Germinal center (tissue), 1 donor: ENCODE measurements at places on chromosomes 2 and 18.

- DNase-seq = no peak
These were observed 383.6 kb downstream of the DSEL start for GRCh38 chr18:67132919-67133318.

DNA sequence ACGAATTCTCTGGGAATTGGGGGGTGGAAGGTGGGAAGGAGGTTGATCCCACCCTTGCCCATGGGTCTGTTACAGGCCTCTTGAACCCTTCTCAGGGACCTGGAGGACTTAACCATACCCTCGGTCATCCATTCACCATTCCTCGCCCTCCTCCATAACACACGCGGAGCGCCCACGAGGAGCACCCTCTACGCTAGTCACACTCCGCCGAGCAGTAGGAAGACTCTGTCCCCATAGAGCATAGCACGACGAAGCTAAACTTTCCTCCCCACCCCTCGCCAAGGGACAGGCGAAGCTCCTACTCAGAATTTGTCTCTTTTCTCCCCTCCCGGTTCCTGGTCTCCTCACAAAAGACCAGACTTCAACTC, 611 bp upstream of the ITSN2 start:
- no peak for DNase-seq

DNA sequence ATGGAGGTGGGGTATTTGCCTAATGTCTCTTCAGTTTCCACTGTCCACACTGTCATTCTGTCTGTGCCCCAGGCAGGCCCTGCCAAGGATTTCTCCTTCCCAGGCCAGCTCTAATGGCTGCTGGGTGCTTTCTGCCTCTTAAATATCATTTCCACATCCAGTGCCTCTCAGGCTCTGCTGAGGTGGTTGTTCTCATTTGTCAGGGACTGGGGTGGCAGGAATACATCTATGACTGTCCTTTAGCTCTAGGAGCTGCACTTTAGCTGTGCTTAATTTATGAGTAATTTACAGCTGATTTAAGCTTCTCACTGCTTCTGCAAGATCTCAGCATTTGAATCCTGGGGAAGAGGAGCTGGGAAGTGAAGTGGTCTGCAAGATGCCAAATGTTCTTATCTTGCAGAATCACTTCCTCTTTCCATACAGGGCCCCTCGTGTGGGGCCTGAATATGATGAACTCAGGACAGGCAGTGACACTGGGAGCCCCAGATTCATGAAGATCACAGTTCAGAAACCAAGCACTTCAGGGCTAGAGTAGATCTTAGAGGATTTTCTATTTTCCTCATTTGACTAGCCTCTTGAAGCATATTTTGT, 150.2 kb downstream of the FSHR start:
- DNase-seq = peak; percentile 6

- DNase-seq = peak; percentile 77
These were observed 4.8 kb downstream of the TMEM200C start for GRCh38 chr18:5890331-5891183.

- DNase-seq = no peak
These were observed 293.5 kb downstream of the ARHGAP15 start for GRCh38 chr2:143422681-143423080.

- no peak for DNase-seq
These were observed 104.2 kb upstream of the NEUROD1 start for GRCh38 chr2:181784556-181784955.

- DNase-seq = no peak
These were observed 58.5 kb upstream of the CTLA4 start for GRCh38 chr2:203809084-203809521.

DNA sequence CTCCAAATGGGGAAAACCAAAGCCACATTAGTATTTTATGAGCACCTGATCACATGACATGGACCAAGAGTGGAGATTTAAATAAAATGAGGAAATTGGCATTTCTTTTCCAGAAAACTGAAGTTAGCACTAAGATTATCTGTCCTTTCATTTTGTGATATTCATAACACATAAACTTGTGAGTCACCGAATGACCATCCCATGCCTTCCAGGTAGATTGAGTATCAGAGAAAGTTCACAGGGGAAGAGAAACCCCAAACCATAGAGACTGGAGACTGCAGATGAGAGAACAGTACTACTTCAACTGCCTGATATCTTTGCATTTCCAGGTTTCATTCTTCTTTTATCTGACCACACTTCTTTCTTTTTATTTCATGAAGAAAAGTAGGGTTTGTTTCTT, 176.3 kb upstream of the LRP1B start:
- no peak for DNase-seq

GRCh38 chr2:179655627-179656026, 205.8 kb downstream of the ZNF385B start:
- DNase-seq = no peak

- DNase-seq = no peak
These were observed 345.9 kb upstream of the HS6ST1 start for GRCh38 chr2:128664499-128664971.

DNA sequence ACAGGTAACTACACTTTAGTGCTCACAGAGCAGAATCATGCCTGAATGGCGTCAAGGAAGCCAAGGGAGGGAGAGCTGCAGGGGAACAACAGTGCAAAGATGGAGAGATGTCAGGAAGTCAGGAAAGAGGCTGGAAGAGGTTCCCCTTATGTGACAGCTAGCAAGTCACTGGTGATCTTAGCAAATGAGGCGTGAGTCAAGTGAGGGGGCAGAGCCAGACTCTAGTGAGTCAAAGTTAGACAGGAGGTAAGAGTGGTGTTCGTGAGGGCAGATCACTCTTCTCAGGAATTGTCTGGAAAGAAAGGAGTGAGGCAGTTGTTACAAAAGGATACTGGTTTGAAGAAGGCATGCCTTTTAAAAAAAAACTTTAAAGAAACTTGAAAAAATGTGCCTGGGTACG, 87.1 kb downstream of the MEP1B start:
- no peak for DNase-seq

GRCh38 chr2:112730791-112731190, 10.0 kb downstream of the NT5DC4 start:
- DNase-seq = no peak

GRCh38 chr2:239523954-239524330, 123.1 kb upstream of the HDAC4 start:
- no peak for DNase-seq

GRCh38 chr18:39655341-39655740, 2089.7 kb upstream of the CELF4 start:
- DNase-seq = no peak

- no peak for DNase-seq
These were observed 82.3 kb downstream of the VAPA start for GRCh38 chr18:9996094-9996493.

- DNase-seq = no peak
These were observed 77.1 kb downstream of the HS1BP3 start for GRCh38 chr2:20573620-20574422.

DNA sequence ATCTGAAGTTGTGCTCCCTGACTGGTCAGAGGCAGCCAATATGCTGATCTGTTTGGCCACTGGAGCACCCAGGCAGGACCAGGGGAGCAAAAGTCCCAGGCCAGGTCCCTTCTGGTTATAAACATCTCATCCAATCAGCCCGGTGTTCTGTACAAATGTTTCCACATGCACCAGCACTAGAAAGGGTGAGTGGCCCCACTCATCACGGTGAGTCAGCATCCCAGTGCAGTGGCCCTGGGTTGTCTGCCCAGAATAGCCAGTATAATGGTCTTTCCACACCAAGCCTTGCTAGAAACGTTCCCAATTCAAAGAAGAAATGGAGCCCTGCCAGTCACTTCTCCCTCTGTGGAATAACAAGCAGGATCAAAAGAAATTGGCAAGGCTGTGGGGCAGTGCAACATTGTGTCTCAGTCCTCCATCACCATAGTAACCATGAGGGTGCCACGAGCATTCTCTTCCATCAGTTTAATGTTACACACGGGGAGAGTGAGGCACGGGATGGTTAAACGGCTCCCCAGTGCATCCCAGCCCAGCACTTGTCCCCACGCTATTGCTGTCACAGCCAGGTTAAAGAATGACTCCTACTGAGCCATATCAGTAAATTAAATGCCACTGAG, 174.9 kb downstream of the SEPTIN10 start:
- DNase-seq = no peak

- DNase-seq = no peak
These were observed 83.9 kb downstream of the ITSN2 start for GRCh38 chr2:24276349-24276899.

DNA sequence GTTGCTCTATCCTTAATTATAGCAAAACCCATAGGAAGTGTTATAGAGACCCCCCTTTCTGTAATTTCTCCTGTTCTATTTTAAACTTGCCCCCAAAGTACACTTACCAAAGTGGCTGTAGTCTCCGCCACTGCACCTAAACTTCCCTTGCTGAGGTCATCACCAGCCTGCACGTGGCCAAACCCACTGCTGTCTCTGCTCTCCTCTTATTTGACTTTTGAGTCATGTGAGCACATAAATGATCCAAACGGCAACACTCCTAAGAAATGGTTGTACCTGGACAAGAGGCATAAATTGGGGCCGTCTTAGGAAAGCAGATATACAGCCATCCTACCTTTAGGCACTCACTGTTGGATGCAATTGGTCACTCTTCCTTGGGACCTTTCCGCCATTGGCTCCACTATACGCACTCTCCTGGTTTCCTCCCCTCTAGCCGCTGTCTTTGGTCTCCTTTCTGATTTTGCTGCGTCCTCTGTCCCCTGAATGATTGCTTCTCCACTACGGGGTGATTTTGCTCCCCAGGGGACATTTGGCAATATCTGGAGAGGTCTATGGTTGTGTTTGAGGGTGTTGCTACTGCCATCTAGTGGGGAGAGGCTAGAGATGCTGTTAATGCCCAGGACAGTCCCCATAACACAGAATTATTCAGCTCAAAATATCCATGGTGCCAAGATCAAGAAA, 19.2 kb upstream of the IL36G start:
- peak; percentile 57 for DNase-seq

DNA sequence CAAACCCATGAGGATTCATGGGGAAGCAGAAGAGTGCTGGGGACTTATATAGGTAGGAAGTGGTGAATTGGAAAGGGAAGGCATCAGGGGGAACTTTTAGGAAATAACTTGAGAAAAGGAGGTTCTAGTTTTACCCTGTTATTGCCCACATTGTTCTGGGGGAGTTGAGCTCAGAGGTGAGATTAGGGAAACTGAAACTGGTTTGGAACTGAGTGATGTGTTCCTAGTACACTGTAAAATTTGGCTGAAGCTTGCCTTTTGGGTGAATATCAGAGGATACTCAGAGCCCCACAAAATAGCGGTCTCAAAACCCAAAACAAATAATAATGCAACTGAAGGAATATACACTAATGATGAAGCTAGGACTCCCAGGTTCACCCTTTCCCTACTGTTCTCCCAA, 39.6 kb upstream of the APOB start:
- DNase-seq = no peak

- no peak for DNase-seq
These were observed 393.7 kb upstream of the FANCL start for GRCh38 chr2:58634653-58635370.

GRCh38 chr18:23810396-23810795, 121.1 kb downstream of the LAMA3 start:
- no peak for DNase-seq

DNA sequence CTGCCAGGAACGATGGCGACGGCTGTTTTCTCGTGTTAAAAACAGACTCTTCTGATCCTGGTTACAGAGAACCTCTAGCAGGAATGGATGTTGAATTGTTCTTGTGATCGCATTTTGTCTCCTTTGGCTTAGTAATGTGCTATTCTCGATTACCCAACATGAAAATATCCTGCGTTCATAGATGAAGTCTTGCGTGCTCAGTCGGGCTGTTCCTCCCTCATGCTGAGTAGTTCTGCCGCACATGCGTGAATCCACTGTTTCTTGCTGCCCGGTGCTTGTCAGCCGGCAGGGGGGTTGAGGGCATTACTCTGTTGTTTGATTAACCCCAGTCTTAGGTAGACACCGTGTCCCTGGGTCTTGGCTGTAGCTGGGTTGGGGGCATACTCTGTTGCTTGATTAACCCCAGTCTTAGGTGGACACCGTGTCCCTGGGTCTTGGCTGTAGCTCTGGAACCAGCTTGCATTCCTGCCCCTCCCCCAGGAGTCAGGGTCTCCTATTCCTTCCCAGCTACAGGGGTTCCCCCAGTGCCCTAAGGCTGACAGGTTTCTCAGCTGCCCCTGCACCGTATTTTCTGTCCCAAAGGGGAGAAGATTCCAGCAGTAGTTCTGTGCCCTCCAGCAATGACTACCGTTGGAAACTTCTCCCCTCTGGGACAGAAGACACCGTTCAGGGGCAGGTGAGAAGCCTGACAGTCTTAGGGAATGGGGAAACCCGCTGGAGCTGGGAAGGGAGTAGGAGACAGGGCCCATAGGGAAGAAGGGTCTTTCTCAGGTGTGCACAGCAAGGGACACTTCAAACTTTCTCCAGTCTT, 22.1 kb upstream of the ASB1 start:
- no peak for DNase-seq
